Activated CD8-positive, alpha-beta memory T cell treated with anti-CD3 and anti-CD28 coated beads, Interleukin-2, amount 10 ng/mL, durations not matched to agents 7 days and 5 days (primary cell): ENCODE measurements at places on chromosomes 7 and 10. TPM values are rescaled to one million over a fixed set of nuclear protein-coding genes. Genes with fewer than 3 reads are reported as not detected.
A peak's percentile ranks its signal among the peaks of the same experiment; 100 is the strongest.

GRCh38 chr10:70958396-70958795, 70.0 kb upstream of the PCBD1 start:
- peaks cover 3% of the 10 kb centered on the region for H3K27me3 ChIP-seq
- H3K4me1 ChIP-seq = no peaks in the 10 kb centered on the region
- no peak for DNase-seq
- H3K27ac ChIP-seq = no peak overlapping the region

- no peak overlapping the region for H3K4me3 ChIP-seq
- H3K27me3 ChIP-seq = no peaks in the 10 kb centered on the region
- no peaks in the 10 kb centered on the region for H3K36me3 ChIP-seq
- no peak for DNase-seq
- no peaks in the 10 kb centered on the region for H3K4me1 ChIP-seq
Measured at GRCh38 chr7:32116436-32116835, 46.2 kb upstream of the PDE1C start.

DNA sequence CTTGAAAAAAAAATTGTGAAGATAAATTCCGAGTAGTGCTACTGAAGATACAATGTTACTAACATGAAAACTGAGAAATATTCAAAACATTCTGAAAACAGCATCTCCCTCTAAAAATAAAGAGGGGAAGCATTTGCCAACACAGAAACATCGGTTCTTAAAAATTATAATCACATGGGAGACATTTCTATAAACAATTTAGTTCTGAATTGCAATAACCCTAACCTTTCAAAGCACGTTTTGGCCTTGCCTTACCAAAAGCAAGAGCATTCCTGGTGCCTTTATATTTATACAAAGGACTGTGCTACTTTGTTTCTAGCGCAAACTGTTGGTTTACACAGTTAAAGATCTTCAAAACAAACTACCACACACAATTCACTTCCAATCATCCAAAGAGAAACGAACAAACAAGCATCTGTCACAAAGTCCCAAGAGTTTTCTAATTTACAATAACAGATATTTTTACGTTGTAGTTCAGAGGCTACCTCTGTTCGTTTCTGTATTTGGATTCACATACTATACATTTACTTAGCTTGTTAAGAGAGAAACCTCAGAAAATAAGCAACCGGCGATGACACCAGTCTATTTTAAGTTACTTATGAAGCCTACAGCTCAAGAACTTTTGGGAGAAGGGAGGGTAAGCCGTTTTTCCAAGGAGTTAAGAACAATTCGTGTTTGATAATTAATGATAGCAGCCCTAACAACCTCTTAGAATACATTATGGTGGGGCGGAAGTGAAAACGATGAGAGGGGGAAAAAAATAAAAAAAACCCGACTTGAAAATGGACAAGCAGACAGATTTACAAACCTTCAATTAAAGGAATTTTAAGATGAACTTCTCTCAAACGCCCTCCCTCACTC, 1.3 kb downstream of the ABI1 start:
- no peak for DNase-seq
- peaks cover 8% of the 10 kb centered on the region for H3K36me3 ChIP-seq
- H3K27ac ChIP-seq = peak overlapping the region; percentile 99
- H3K4me1 ChIP-seq = peaks cover 38% of the 10 kb centered on the region
- H3K4me3 ChIP-seq = peak overlapping the region; percentile 84
- peaks cover 6% of the 10 kb centered on the region for H3K27me3 ChIP-seq

- H3K27ac ChIP-seq = no peak overlapping the region
- DNase-seq = no peak
- H3K4me3 ChIP-seq = no peak overlapping the region
- no peaks in the 10 kb centered on the region for H3K36me3 ChIP-seq
- H3K27me3 ChIP-seq = peaks cover 2% of the 10 kb centered on the region
- no peaks in the 10 kb centered on the region for H3K4me1 ChIP-seq
Measured at GRCh38 chr10:78455811-78456210, 422.1 kb downstream of the RPS24 start.

- H3K36me3 ChIP-seq = peaks cover 2% of the 10 kb centered on the region
- peaks cover 59% of the 10 kb centered on the region for H3K4me1 ChIP-seq
- H3K27ac ChIP-seq = no peak overlapping the region
Measured at GRCh38 chr7:148916186-148916585, 32.1 kb upstream of the EZH2 start.

DNA sequence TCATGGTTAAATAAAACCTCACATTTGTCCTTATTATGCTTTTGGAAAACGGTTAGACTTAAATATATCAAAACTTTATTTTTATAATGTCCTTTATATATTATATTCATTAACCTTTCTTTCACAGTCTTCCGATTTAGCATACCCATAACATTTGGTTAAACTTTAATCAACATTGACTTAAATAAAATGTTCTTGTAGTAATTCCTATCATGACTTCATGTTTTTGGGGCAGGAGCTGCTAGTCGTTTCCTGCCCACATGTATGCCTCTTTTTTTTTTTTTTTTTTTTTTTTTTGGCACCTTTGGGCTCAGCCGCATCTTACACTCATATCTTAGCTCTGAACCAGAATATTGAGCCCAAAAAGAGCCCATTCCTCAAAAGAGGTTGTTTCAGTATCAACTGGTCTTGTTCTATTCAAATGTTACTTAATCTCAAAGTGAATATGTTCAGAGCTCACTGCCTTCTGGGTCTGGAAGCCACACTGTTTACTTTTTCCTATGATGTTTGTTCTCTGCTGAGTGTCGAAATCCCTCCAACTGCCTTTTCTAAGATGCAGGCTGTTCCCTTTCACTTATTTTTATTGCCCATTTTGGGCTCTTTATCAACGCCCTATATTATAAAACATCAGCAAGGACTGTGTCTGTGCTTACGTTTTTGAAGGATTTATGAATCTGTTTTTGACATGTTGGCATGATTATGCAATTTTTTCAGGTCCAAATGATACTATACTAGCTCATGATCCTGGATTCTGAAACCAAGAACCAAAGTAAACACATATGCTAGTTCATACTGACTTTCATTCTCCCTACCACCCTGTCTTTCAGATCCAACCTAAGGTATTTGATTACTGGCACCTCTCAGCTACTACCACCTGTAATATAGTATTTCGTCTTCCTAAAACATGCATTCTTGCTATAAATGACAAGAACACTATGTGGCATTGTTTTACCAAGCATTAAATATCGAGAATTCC, 914.4 kb downstream of the PCDH15 start:
- no peaks in the 10 kb centered on the region for H3K4me1 ChIP-seq
- no peaks in the 10 kb centered on the region for H3K36me3 ChIP-seq
- no peak overlapping the region for H3K4me3 ChIP-seq
- no peaks in the 10 kb centered on the region for H3K27me3 ChIP-seq

DNA sequence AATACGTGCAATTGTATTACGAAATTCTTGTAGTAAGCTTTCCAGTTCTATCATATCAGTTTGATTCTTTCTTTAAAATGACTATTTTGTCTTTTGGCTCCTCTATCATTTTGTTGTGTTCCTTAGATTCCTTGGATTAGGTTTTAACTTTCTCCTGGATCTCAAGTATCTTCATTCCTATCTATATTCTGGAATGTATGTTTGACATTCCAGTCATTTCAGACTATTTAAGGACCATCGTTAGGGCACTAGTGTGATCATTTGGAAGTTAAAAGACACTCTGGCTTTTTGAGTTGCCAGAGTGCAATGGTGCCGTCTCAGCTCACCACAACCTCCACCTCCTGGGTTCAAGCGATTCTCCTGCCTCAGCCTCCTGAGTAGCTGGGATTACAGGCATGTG, 45.7 kb upstream of the SFTPD start:
- H3K4me1 ChIP-seq = no peaks in the 10 kb centered on the region
- no peak overlapping the region for H3K27ac ChIP-seq
- peaks cover 4% of the 10 kb centered on the region for H3K36me3 ChIP-seq
- no peak overlapping the region for H3K4me3 ChIP-seq
- peaks cover 58% of the 10 kb centered on the region for H3K27me3 ChIP-seq

- peak; percentile 43 for DNase-seq
- no peaks in the 10 kb centered on the region for H3K27me3 ChIP-seq
- no peak overlapping the region for H3K4me3 ChIP-seq
- H3K4me1 ChIP-seq = no peaks in the 10 kb centered on the region
Measured at GRCh38 chr10:120514035-120514620, 57.1 kb downstream of the PLPP4 start.

- DNase-seq = no peak
- H3K4me3 ChIP-seq = no peak overlapping the region
- no peaks in the 10 kb centered on the region for H3K4me1 ChIP-seq
- H3K27me3 ChIP-seq = no peaks in the 10 kb centered on the region
- H3K27ac ChIP-seq = no peak overlapping the region
- H3K36me3 ChIP-seq = no peaks in the 10 kb centered on the region
Measured at GRCh38 chr10:71644307-71645180, 75.0 kb downstream of the C10orf105 start.

- H3K27me3 ChIP-seq = no peaks in the 10 kb centered on the region
- peak overlapping the region; percentile 42 for H3K4me3 ChIP-seq
- DNase-seq = peak; percentile 82
- peak overlapping the region; percentile 88 for H3K27ac ChIP-seq
Measured at GRCh38 chr7:116145245-116145852, 65.0 kb upstream of the TES start.

DNA sequence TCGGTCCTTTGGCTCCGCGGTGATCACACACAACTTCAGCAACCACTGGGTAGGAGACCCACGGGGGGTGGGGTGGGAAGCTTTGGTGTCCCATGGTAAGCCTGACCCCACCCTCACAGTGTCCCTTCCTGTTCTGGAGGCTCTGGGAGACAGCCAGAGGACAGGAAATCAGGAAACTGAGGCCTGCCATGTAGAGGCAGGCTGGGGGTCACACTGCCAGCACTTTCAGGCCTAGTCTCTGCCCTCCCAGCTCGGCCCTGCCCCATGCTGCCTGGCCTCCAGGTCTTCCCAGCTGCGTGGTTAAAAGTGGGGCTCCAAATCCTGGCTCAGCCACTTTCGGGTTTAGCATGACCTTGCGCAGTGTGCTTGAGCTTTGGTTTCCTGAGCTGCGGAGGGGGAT, 10.9 kb downstream of the AQP1 start:
- H3K4me3 ChIP-seq = no peak overlapping the region
- H3K27ac ChIP-seq = no peak overlapping the region
- no peak for DNase-seq
- H3K4me1 ChIP-seq = no peaks in the 10 kb centered on the region
- no peaks in the 10 kb centered on the region for H3K36me3 ChIP-seq

GRCh38 chr7:22316914-22317313, 40.0 kb downstream of the RAPGEF5 start:
- DNase-seq = no peak
- H3K4me3 ChIP-seq = no peak overlapping the region
- H3K4me1 ChIP-seq = no peaks in the 10 kb centered on the region
- no peak overlapping the region for H3K27ac ChIP-seq
- no peaks in the 10 kb centered on the region for H3K36me3 ChIP-seq

DNA sequence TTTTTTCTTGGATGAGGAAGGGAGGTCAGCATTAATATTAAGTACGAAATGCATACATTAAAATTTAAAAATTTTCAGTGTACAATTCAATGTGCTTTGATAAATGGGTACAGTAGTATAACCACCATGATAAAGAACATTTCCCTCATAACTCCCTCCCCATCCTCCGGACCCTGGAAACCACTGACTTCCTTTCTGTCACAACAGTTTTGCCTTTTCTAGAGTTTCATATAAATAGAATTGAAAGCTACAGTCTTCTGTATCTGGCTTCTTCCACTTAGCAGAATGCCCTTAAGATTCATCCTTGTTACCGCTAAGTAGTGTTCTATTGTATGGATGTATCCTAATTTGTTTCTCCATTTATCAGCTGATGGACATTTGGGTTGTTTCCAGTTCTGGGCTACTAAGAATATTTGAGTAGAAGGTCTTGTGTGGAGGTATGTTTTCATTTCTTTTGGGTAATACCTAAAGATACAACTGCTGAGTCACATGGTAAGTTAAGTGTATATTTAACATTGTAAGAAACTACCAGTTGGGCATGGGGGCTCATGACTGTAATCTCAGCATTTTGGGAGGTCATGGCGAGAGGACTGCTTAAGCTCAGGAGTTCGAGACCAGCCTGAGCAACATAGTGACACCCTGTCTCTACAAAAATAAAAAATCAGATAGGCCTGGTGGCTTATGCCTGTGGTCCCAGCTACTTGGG, 30.8 kb downstream of the ABI1 start:
- H3K36me3 ChIP-seq = peaks cover 37% of the 10 kb centered on the region
- H3K4me3 ChIP-seq = no peak overlapping the region
- no peak for DNase-seq

DNA sequence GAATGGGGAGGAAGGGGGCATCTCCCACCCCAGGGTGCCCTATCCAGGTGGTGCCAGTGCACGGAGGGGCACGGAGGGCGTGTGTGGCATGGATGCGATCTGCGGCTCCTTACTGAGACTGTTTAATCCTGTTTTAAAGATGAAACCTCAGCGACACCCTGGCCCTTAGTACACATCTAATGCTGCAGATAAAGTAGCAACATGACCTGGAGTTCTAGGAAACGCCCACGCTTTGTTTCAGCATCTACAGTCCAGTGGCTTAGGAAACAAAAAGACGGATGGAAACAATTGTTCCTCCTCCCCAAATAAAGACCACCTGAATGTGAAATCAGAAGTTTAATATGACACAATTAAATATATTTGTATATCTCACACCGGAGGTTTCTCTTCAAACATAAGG, 201.9 kb downstream of the DNAJB6 start:
- peaks cover 9% of the 10 kb centered on the region for H3K27me3 ChIP-seq
- H3K36me3 ChIP-seq = no peaks in the 10 kb centered on the region
- no peaks in the 10 kb centered on the region for H3K4me1 ChIP-seq
- no peak overlapping the region for H3K4me3 ChIP-seq

- H3K4me1 ChIP-seq = peaks cover 91% of the 10 kb centered on the region
- no peak overlapping the region for H3K4me3 ChIP-seq
- H3K27me3 ChIP-seq = no peaks in the 10 kb centered on the region
Measured at GRCh38 chr10:110862961-110863360, 8.8 kb upstream of the PDCD4 start.

GRCh38 chr10:25048450-25048849, 32.0 kb downstream of the THNSL1 start:
- H3K27me3 ChIP-seq = peaks cover 21% of the 10 kb centered on the region
- H3K4me1 ChIP-seq = no peaks in the 10 kb centered on the region
- no peak overlapping the region for H3K27ac ChIP-seq
- no peak for DNase-seq
- no peak overlapping the region for H3K4me3 ChIP-seq

Gene CC2D2B
- total RNA-seq = 3.0 TPM

Gene ZNF32
- 6.5 TPM for total RNA-seq

Gene GIMAP7
- 49.9 TPM for total RNA-seq

Gene CAMK2B
- total RNA-seq = 0.63 TPM

Gene CAMK1D
- 2.4 TPM for total RNA-seq

Gene FANK1
- not detected for total RNA-seq

Gene CDC14C
- not detected for total RNA-seq

Gene ADAM12
- total RNA-seq = 0.67 TPM
